Left kidney (tissue), 8 donors: ENCODE measurements at places on chromosomes 11 and 22.

DNA sequence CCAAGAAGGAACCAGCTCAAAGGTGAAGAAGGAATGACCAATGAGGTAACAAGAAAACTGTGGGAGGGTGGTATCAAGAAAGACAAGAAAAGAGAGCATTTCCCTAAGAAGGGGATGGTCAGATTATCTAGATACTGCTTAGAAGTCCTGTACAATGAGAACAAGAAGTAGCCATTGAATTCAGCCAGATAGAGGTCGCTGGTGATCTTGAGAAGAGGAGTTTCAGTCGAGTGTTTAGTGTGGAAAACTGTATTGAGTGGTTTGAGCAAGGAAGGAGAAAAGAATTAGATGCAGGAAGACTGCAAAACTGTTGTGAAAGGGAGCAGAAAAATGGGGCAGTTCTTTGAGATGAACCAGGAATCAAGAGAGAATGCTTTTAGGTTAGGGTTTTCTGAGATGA, 74.6 kb upstream of the FAT3 start:
- no peak for DNase-seq

- DNase-seq = no peak
These were observed 116.6 kb downstream of the CEP164 start for GRCh38 chr11:117444256-117444655.

DNA sequence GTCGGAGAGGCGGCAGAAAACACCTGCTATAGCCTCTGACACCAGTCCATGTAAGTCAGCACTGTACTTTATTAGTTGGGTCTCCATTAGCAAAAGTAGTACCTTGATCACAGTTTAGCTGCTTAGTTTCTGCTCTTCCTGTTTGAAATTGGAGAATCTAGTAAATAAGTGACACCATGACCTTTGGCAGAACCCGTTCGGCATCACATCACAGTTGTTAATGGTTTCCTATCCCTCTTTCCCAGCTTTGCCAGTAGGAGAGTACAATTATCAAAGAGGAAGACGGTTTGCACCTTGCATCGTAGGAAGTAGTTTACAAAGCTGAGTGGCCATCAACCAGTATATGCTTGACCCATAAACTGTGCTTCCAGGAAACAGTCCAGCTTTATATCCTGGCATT, 101.8 kb downstream of the TRIM44 start:
- peak; percentile 15 for DNase-seq

- no peak for DNase-seq
These were observed 76.9 kb downstream of the MYO7A start for GRCh38 chr11:77204754-77205466.

DNA sequence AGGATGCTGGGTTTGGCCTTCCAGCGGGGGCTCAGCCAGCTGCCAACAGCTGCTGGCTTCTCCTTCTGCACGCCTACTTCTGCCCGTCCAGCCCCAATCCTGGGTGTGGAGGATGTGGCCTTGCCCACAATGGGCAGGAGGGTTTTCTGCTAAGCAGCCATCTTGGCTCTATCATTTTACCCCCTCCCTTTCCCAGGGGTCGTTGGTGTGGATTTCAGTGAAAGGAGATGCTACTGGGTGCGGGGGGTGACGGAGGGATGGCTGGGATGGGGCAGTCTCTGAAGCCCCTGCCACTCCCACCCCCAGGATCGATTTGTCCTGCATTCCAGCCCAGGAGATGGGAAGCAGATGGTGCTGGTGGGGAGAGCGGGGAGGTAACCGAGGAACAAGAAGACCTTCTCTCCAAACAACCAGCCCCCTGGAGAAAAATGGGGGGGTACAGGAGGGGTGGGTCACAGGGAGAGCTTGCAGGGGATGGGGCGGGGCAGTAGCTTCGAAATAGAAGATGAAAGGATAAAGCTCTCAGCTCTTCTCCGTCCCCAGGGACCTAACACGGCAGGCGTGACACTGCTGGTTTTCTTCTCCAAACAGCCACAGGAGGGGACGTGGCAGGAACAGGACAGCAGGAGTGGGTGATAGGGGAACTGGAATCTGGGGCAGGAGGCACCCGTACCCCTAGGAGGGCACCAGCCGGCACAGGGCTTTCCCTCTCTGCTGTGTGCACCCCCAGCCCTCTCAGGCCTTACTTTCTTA, 68.9 kb downstream of the NECTIN1 start:
- no peak for DNase-seq

GRCh38 chr11:18468961-18469360, 13.3 kb downstream of the LDHAL6A start:
- no peak for DNase-seq

GRCh38 chr11:10588904-10589303, 20.4 kb upstream of the LYVE1 start:
- no peak for DNase-seq
